ENCODE measurements at places on chromosomes 13 and 19.

GRCh38 chr19:35501684-35502083 is 11.4 kb upstream of the KRTDAP start:
- DNase-seq = no peak

DNA sequence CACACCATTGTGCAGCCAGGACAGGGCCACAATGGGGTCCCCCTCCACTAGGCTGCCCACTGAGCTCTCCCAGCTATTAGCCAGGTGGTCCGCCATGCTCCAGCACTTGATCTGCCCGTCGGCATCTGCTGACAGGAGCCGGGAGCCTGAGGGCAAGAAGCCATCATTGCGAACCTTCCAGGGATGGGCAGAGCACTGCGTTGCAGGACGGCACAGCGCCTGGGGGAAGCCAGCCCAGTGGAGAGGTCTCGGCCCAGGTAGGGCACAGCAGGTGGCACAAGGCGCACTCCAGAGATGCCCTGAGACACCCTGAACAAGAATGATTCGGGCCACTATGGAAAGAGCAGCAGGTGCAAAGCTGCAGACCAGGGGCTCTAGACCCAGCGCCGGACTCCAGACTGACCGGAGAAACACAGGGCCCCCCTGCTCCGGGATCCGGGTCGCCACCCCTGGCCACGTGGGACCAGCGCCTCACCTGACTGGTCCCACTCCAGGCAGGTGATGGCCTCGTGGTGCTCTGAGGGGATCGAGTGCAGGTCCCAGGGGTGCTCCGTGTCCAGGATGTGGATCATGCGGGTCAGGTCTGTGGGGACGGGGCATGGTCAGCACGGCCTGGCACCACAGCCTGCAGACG is 3.2 kb downstream of the MED16 start:
- no peak for DNase-seq

GRCh38 chr13:23987331-23987894 is 90.1 kb upstream of the C1QTNF9B start:
- no peak for DNase-seq

- no peak for DNase-seq
Observed at GRCh38 chr13:72145383-72145782, 278.4 kb upstream of the DACH1 start.

- no peak for DNase-seq
Observed at GRCh38 chr13:99280166-99280565, 22.0 kb upstream of the GPR18 start.

- DNase-seq = no peak
Observed at GRCh38 chr19:18737954-18738351, 53.2 kb downstream of the COMP start.

- peak; percentile 48 for DNase-seq
Observed at GRCh38 chr19:47232422-47233211, 1.6 kb upstream of the BBC3 start.

DNA sequence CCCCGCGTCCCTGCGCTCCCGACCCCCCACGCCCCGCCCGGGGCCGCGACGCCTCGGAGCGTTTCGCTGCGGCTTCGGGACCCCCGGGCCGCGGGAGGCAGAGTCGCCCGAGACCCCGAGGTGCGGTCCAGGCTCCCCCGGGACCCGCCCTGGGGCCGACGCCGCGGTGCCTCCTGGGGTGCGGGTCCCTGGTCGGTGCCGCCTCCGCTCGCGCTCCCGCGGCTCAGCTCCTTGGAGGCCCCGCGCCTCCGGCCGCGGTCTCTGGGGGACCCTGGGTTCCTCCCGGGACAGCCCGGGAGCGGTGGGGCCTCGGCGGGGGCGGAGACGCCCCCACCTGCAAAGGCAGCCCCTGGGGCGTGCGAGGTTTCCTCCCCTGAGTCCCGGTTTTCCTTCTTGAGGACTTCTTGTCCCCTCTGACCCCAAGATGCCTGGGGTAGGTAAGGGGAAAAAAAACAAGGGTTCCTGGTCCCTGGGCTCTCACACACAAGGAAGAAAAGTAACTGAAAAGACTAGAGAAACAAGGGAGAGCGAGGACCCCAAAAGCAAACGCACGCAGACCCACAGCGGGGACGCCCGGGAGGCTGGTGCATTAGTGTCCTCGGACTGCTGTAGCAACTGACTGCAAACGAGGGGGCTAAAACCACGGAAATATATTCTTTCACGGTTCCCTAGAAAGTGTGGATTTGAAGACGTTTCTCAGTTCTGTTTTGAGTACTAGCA is 740 bp downstream of the ZNF555 start:
- DNase-seq = peak; percentile 37

DNA sequence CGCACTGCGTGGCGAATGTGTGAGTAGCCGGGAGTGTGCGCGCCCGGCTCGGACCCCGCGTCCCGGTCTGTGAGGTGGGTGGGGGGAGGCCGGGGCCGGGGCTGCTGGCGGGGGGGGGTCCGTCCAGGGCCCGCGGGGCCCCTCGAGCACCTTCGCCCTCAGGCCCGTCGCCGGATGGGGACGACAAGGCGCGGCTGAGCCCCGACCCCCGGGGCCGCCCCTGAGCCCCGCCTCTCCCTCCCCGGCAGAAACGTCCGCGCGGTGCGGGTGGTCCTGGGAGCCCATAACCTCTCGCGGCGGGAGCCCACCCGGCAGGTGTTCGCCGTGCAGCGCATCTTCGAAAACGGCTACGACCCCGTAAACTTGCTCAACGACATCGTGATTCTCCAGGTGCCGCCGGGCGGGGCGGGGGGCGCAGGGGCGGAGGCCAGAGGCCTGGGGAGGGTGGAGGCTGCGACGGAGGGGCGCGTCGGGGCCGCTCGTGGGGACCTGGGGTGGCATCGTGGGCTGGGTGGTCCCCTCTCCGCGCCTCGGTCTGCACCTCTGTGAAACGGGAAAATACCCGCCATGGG is 997 bp downstream of the ELANE start:
- no peak for DNase-seq

DNA sequence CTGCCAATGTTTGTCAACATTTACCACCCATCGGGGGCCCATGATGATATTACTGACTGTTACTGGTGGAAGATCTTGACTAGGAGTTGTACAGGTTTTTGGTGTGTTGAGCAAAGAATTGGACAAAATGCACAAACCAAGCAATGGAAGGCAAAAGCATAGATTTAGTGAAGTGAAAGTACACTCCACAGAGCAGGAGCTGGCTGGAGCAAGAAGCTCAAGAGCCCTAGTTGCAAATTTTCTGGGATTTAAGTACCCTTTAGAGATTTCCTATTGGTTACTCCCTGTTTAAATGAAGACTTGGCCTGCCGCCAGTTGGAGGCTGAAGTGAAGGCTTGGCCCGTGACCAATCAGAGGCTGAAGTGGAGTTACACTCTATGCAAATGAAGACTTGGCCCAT is 128.6 kb upstream of the KL start:
- no peak for DNase-seq

GRCh38 chr19:10226376-10227025 is 4.6 kb downstream of the S1PR2 start:
- no peak for DNase-seq

- DNase-seq = no peak
Observed at GRCh38 chr19:14565765-14566711, 5.8 kb downstream of the NDUFB7 start.

DNA sequence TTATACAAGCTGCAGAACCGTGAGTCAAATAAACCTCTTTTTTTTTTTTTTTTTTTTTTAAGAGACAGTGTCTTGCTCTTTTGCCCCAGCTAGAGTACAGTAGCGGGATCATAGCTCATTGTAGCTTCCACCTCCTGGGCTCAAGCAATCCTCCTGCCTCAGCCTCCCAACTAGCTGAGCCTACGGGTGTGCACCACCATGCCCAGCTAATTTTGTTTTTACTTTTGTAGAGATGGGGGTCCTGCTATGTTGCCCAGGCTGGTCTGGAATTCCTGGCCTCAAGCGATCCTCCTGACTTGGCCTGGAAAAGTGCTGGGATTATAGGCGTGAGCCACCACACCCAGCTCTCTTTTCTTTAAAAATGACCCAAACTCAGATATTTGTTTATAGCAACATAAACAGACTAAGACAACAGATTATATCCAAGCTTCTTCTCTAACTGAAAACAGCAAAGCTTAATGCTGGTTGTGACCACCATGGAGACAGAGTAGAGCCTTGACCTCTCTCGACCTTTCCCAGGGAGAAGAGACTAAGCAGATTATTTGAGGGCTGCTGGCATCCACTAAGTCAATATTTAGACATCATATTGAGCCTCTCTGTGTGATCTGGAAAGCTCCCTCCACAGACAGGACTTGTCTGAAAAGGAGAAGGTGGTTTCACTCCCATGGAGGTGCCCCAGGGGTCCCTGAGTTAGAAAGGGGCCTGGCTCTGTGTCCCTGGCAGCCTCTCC is 150.0 kb downstream of the KCTD15 start:
- no peak for DNase-seq

DNA sequence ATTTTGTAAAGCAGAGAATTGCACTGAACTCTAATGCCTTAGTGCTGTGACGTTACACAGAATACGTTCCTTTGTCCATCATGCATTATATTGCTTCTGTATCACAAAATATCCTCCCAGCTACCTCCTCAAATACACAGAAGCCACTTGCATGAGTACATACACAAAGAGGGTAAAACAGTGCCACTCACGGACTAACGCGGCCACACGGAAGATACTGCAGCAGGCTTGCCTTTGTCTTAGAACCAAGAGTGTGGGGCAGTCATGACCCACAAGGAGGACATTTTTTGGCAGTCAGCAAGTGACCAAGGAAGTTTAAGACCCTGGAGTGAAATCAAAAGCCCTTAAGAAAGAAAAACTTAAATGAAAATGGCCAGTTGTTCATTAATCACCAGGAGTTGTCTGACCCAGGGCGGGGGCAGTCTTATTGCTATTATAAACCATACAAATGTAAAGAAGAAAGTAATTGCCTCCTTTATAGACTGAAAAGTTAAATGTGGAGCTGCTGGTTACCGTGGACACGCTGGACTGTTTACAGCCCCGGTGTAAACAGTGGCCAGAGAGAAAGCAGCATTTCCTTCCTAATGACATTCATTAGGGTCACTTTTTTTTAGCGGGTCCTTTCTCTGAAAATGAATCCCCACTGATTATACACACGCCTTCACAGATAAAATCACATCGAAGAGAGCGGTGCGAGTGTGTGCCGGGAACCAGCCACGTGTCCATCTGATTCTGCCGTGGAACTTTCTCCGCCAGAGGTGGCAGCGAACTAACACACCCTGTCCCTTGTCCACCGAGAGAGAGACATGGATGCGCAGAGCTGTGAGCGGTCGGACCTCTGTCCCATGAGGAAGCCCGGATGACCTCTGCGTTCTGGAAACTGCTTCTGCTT is 66.8 kb downstream of the SOX1 start:
- DNase-seq = no peak

- no peak for DNase-seq
Observed at GRCh38 chr19:5926641-5927440, 12.8 kb downstream of the CAPS start.

GRCh38 chr13:23629566-23630272 is 59.5 kb downstream of the TNFRSF19 start:
- DNase-seq = no peak

DNA sequence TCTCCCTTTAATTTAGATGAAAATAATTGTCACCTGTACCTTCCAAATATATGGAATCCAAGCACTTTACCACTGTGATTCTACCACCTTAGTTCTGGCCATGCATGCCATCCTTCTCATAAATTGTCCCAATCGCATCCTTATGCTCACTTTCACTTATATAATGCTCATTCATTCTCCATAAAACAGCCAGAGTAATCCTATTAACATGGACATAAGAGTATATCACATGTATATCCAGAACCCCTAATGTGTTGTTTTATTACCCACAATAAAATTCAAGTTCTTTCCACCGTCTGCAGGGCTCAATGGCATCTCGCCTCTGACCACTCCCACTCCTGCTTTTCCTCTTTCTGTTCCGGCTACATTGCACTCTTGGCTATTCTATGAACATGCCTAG is 597.5 kb upstream of the MIR17HG start:
- DNase-seq = no peak

DNA sequence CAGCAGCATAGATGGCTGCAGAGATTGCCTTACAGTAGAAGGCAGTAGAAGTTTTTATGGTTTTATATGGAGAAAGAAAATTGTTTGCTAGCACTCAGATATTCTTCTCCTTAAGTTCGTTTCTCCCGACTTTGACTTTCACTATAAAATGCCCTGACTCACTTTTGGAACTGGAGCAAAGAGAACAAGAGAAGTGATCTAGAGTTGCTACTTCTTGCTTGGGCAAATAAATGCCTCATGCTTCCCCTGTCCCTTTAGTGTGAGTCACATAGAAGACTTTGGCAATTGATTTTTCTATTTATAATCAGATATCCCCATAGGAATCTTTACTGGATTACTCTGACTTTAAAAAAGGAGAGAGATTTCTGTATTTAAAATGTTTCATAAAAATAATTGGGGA is 46.9 kb downstream of the ITGBL1 start:
- DNase-seq = no peak

DNA sequence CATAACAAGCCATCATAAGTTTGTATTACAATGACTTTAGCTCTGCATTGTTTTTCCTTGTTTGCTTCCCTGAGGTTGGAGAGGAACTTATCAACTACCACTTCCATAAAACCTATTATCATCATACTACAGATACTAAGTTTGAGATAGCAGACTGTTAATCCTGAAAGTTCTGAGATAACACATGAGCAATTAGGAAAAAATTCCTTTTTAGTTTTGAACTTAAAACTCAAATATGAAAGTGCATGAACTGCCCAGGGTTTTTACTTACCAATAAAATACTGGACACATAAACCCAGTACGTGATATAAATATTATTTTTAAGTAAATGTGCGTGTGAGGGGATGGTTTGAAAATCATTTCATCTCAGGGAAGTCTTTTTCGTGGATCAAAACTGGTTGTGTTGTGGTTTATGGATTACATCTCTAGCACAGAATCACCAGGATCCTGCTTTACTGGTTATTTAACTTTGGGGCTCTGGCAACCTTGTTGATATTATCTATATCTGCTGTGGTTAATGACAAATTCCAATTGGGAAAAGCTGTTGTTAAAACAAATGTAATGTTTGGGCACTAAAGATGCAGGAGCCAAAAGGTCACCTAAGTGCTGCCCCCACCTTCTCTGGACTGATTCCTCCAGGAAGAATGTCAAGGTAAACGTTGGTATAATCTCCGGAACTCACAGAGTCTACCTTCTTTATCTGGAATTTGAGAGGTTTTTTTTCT is 12.4 kb downstream of the CDX2 start:
- DNase-seq = no peak

DNA sequence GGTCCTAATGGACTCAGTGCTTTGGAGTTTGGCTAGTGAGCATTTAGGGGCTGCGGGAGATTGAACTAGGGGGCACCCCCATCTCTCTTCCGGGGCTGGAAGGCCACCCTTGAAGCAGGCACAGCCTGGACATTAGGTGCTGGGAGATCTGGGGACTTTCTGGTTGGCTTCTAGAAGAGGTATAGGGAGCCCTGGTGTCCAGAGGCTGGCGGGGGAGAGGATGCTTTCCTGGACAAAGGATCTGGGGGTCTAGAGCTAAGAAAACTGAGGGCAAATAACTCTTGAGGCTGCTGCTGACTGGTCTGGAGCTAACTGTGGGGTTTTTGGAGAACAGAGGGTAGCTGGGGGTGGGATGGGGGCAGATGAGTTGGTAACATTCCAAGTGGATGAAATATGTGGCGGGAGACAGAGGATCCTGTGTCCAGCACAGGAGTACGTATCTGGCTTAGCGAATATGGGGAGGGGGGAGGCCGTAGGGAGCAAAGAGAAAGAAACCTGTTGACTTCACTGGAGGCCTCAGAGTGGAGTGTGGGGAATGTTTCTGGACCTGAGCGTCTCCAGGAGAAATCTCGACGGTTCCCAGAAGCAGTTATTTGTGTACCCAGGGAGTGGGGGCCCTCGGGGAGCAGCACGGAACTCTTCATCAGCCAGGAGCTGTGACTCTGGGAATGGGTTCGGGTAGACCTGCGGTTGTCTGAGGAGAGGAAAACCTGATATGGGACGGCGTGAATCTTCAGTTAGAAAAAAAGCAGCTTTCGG is 1.4 kb downstream of the HNRNPUL1 start:
- peak; percentile 28 for DNase-seq
